ENCODE measurements at places on chromosomes 12 and 14.

DNA sequence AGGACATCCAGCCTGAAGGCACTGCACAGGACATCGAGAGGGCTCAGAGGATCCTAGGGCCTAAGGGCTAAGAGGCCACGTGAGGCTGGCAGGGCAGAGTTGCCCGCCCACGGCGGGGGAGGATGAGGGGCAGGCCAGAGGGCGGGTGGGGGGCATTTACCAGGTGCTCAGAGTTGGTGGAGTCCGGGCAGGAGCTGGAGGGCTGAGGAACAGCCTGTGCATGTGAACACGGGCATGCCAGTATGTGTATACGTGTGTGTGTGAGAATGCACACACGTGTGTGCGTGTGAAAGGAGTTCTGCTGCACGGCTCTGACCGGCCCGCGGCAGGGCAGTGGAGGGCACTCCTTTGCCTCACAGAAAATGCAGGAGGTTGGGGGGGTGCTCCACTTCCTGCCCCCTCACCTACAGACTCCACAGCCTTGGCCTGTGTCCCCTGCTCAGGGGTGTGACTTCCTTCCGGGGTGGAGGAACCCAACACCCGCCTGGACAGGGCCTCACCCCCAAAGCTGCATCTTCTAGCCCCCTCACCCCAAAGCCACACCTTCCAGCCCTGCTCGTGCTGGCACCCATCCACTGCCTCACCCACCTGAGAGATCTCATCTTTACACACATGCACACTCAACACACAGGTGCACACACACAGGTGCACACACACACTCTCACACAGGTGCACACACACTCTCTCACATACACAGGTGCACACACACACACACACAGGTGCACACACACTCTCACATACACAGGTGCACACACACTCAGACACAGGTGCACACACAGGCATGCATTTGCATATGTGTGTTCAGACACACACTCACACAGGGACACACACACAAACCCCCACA lies 11.8 kb upstream of the GPR132 start:
- no peak for DNase-seq

GRCh38 chr14:105313381-105314286 lies 914 bp upstream of the PACS2 start:
- no peak for DNase-seq

- DNase-seq: no peak
Observed at GRCh38 chr14:74826574-74826973, 49.4 kb downstream of the PROX2 start.

- no peak for DNase-seq
Observed at GRCh38 chr14:77359626-77360025, 17.3 kb downstream of the TMED8 start.

GRCh38 chr14:98204139-98204538 lies 1067.9 kb downstream of the BCL11B start:
- no peak for DNase-seq

DNA sequence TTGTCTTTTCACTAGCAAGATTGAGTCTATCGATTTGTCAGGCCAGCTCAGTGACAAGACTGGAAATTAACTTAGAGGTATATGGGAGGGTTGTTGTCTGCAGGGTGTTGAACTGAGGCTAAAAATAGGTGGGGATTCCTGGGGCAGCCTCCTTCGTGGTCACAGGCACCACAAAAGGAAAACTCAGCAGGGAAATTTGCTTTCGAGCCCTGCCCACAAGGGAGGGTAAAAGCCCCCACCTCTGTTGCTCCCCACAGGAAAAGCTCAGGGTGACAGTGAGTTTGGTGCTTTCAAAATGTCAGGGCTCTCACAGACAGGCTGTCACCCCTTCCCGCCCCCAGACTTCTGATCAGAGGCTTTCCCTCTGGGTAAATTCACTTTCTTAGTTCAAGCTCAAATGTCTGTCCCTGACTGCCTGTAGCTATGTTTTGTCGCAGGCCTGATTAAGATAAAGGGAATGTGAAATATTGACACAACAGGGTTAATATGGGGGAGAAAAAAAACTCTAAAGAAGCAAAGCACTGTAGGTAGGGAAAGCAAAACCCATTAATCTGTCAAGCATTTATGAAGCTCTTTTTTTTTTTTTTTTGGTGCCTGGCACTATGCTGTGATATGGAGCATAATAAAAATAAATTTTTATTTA lies 11.7 kb upstream of the NFKBIA start:
- peak; percentile 71 for DNase-seq

DNA sequence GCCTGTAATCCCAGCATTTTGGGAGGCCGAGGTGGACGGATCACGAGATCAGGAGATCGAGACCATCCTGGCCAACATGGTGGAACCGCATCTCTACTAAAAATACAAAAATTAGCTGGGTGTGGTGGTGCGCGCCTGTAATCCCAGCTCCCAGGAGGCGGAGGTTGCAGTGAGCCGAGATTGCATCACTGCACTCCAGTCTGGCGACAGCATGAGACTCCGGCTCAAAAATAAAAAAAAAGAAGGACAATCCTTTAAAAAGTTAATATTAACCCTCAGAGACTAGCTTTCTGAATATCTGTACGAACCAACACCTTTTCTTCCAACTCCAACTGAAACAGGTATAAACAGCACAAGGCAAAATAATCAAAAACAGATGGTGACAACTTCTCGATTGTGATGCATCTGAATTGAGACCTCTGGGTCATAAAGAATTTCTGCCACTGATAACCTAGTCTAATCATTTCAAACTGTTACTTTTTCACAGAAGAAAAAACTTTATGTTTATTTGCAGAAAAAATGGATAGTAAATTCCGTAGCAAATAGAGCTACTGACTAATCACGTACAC lies 27.8 kb downstream of the CLIP1 start:
- no peak for DNase-seq

- DNase-seq: no peak
Observed at GRCh38 chr14:26394150-26394810, 203.6 kb downstream of the NOVA1 start.

GRCh38 chr14:95577870-95578269 lies 43.0 kb downstream of the GLRX5 start:
- DNase-seq: no peak

GRCh38 chr12:128793701-128794100 lies 30.1 kb downstream of the SLC15A4 start:
- no peak for DNase-seq

DNA sequence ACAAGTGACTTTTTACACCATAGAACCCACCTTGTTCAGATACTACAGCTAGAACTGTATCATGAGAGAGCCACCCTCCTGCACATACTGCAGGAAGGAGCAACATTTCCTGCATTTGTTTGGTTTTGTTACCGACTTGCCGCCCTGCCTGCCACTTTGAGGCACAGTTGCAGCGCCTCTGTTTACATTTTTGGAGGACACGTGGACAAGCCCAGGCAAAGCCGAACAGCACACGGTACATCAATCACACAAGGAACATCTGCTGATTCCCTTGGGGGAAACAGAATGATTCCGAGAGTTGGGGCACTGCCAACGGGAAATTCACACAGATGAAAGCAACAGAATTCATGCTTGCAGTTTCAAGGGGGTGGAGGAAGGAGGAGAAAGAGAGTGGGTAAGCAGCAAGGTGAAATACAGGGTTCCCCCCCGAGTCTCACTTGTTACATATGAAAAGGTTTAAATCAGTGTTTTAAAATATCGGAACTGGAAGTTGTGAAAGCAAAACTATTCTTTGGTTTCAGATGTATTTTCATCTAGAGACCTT lies 110.7 kb downstream of the BTG1 start:
- peak; percentile 6 for DNase-seq

- DNase-seq: no peak
Observed at GRCh38 chr12:108846290-108846701, 11.1 kb downstream of the SSH1 start.

DNA sequence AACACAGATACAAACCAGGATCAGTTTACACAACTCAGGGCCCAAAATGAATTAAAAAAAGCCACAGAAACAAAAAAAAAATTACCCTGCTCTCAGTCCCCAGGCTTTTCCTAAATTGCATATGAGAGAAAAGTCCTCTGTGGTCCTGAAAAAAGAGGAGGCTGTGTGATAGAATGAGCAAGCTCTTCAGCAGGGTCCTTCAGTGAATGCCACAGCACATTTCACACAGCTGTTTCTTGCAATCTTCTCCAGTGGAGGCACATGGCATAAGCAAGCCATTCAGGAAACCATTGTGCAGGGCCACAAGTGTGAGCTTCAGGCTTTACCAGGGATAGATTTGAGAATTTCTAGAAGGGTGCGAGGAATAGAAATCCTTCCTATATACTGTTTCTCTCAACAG lies 168.5 kb downstream of the PPM1H start:
- no peak for DNase-seq

- no peak for DNase-seq
Observed at GRCh38 chr14:52824462-52824861, 33.1 kb upstream of the GNPNAT1 start.

DNA sequence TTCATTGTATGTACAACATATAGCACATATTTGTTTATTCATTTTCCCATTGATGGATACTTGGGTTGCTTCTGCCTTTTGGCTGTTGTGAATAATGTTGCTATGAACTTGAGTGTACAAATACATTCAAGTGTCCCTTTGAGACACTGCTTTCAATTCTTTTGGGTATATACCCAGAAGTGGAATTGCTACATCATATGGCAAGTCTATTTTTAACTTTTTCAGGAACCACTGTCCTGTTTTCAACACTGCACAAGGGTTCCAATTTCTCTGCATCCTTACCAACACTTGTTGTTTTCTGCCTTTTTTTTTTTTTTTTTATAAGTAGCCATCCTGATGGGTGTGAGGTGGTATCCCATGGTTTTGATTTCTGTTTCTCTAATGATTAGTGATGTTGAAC lies 15.9 kb downstream of the RBMS2 start:
- no peak for DNase-seq

- no peak for DNase-seq
Observed at GRCh38 chr12:114888448-114888847, 204.5 kb upstream of the TBX3 start.

DNA sequence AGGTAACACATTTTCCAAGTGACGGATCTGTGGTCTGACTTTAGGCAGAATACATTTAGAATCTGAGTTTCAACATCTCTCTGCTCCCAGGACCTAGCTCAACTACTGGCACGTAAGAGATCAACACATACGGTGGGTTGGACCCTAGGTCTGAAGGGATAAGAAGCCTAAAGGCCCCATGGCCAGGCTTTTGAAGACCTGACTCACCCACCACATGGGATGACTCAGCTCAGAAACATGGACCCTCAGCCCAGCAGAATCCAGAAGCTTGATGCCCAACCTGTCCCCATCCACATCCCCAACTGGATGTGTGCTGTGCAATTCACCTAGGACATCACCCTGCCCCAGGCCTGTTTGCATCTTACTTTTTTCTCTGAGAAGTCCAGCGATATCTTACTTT lies 770.2 kb downstream of the BCL11B start:
- no peak for DNase-seq

GRCh38 chr14:105085766-105086165 lies 20.5 kb upstream of the GPR132 start:
- DNase-seq: no peak

DNA sequence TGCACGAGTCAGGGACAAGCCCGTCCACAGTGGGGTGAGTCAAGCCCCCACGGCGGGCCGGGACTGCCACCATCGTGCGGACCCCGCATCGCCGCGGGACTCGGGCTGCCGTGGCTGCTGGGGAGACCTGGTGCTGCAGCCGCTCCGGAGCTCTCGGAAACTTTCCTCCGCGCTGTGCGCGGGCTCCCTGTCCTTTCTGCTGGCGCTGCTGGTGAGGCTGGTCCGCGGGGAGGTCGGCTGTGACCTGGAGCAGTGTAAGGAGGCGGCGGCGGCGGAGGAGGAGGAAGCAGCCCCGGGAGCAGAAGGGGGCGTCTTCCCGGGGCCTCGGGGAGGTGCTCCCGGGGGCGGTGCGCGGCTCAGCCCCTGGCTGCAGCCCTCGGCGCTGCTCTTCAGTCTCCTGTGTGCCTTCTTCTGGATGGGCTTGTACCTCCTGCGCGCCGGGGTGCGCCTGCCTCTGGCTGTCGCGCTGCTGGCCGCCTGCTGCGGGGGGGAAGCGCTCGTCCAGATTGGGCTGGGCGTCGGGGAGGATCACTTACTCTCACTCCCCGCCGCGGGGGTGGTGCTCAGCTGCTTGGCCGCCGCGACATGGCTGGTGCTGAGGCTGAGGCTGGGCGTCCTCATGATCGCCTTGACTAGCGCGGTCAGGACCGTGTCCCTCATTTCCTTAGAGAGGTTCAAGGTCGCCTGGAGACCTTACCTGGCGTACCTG lies 1.1 kb downstream of the PDE3A start:
- DNase-seq: no peak

- DNase-seq: no peak
Observed at GRCh38 chr12:32155041-32155440, 48.4 kb downstream of the BICD1 start.

DNA sequence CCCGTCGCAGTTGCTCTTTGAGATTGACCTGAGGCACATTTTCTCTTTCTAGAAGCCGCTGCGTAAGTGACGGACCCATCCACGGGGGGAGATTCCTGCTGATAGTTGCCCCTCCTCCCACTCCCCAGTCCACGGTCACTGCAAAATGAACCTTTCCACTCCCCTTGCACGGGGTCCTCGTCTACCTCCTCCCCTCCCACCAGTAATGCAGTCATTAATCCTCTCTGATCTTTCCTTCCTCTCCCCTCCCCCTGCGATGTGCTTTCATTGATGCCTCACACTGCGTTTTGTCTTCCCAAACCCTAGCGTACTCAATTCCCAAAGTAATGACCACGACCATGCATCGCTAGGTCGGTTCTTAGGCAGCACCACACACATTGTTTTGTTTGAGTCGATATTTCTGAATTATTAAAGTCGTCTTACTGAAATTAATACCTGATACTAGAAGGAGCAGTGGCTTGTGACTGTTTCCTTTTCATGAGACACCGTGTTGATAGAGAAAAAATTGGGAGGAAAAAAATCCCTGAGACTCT lies 857 bp downstream of the ETNK1 start:
- DNase-seq: no peak

GRCh38 chr14:75905147-75905904 lies 76.5 kb downstream of the TGFB3 start:
- DNase-seq: no peak

- no peak for DNase-seq
Observed at GRCh38 chr14:75411214-75411540, 16.6 kb upstream of the JDP2 start.

DNA sequence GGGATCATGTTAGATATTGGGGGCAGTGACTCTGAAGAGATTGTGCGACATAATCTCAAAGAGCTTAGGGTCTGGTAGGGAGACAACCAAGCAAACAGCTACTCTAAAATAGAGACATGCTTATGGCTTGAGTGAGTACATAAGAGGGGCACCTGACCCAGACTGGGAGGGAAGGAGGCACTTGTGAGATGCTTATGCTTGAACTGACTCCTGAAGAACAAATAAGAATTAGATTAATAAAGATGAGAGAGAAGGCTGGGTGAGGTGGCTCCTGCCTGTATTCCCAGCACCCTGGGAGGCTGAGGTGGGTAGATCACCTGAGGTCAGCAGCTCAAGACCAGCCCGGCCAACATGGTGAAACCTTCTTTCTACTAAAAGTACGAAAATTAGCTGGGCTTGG lies 19.1 kb downstream of the TMTC2 start:
- no peak for DNase-seq

- no peak for DNase-seq
Observed at GRCh38 chr12:2268471-2269286, 215.9 kb downstream of the CACNA1C start.

All from activated gamma-delta T cell treated with anti-CD3 and anti-CD28 coated beads, Interleukin-2, amount 50 U/mL, for 16 hours (primary cell).